ENCODE measurements at places on chromosomes 7 and 10.

GRCh38 chr10:42454313-42454712, 184.1 kb downstream of the ZNF33B start:
- DNase-seq = no peak

DNA sequence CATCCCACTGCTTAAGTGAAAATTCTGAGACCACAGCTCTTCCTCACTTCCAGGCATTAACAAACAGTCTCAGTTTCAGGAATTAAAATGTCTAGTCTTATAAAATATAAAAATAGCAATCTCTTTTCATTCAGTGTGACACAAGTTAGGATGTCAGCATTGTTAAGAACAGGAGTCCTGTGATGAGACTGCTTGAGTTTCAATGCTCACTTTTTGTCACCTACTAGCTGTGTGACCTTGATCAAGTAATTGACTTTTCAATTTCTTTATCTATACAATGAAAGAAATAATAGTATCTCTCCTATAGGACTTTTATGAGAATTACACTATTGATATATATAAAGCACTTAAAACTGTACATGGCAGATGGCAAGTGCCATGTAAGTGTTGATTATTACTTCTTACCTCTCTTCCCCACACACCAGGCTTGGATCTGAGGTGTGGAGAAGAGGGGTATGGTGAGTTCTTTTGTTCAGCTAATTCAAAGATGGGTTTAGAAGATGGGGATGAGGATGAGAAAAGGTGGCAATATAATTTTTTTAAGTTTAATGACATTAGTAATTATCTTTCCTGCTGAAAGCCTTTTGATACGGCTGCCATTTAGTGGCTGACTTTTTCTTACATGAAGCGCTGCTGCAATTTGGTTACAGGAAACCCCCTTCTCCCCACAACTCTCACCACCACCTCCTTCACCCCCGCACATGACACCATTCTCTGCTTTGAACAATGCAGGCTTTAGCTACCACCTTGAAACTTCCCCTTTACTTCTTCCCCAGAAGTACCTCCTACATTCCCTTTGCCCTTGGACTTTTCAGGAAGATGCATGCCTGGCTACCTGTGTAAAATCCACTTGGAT, 20.8 kb upstream of the HYAL4 start:
- DNase-seq = peak; percentile 34

GRCh38 chr10:124661660-124662180, 82.5 kb downstream of the FAM53B start:
- DNase-seq = no peak

DNA sequence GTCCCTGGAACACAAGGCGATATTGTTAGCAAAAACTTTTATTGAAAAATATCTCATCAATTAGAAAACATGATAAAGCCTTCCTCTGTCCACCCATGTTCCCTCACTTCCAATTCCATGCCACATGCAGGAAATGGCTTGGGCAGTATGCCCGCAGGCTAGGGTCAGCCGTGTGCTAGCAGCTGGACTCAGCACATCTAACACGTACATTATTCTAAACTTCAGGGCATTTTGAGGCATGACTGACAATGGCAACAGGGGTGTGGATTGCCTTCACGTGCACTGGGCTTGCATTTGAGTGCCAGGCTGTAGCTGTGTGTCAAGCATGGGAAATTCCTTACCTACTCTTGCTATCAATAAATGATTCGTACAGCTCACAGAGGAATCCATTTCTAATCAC, 642.1 kb downstream of the INHBA start:
- no peak for DNase-seq

DNA sequence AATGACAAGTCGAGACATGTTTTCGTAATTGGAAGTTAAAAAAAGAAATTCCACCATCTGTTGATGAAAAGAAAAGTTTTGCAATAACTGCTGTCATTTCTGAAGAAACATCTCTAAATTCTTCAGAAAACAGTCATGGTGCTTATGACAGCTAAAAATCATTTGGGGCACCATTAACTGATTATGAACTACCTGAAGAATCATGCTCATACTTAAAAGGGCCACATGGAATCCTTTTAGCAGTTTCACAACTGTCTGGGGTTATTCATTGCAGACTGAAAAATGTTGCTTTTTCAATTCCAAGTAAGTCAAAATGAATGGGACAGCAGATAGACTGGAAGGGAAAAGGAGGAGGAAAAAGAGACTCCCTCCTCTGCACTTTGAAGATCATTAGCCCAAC, 134.2 kb downstream of the CHN2 start:
- no peak for DNase-seq

- no peak for DNase-seq
These were observed 98.1 kb downstream of the MYOF start for GRCh38 chr10:93384006-93384405.

DNA sequence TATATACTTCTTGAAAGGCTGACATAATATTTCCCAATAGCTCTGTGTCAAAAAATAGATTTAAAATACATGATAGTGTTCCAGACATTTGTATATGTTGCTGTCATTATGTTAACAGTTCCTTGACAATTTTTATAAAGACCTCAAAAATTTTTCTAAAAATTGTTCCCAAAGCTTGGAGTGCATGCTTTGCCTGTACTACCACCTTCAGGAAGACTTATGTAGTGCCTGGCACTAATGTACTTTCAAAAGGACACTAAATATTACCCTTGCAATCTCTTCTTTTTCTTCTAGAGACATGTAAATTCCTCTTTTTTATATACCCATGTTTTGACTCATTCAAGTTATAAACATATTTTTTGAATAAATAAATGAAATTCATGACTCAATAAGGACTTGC, 48.0 kb upstream of the SP8 start:
- DNase-seq = no peak

- no peak for DNase-seq
These were observed 102.5 kb downstream of the PCLO start for GRCh38 chr7:83060218-83060617.

- no peak for DNase-seq
These were observed 20.5 kb upstream of the COL1A2 start for GRCh38 chr7:94374231-94374630.

GRCh38 chr7:112790586-112791003, 402 bp upstream of the TMEM168 start:
- DNase-seq = peak; percentile 57

DNA sequence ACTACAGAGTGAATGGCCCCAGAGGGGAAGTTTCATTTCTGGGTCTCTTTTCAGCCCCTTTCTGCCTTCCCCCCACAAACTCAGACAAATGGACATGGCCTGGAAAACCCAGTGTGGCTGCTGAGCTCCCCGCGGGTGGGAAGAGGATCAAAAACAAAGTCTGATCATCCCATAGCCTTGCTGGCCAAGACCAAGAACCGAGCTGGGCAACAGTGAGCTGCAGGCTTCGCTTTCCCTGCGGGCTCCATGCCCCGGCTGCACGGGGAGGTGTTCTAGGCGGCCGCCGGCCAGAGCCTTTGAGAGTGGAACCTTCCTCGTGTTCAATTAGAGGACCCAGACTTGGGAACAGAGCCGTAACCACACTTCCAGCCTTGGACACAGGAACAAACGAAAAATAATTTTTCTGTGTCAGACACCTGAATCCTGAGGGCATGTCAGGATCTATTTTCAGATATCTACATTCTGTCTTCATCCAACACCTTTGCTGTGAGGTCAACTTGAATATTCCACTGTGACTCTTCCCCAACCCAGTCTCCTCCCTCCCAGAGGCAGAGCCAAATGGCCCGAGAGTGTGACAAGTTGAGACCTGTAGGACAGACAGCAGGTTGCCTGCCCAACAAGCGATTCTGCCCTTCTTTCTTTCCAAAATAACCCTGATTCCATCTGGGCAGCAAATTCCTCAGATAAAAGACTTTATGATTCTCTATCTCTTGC, 26.0 kb downstream of the WDR86 start:
- no peak for DNase-seq

DNA sequence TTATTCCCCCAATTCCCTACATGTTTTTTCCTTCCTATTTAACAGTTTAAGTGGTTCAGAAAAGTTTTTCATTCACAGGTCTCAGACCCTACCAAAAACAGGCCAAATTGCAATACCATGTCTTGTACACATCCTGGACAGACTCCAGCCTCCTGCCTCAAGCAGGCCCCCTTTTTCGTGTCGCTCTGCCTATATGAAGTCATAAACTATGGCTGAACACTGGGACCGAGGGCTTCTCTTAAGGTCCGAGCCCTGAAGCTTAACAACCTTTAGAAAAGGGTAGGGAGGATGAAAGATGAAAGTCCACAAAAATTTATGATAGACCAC, 1.4 kb downstream of the FBXW4 start:
- peak; percentile 15 for DNase-seq

GRCh38 chr10:98485959-98486358, 39.2 kb upstream of the HPS1 start:
- no peak for DNase-seq

GRCh38 chr7:17532861-17533404, 234.5 kb downstream of the AHR start:
- no peak for DNase-seq

- no peak for DNase-seq
These were observed 197.1 kb upstream of the STK17A start for GRCh38 chr7:43385856-43386255.
